A172 (cell line): ENCODE measurements at places on chromosomes 7 and 10. TPM values are rescaled to one million over a fixed set of nuclear protein-coding genes. Genes with fewer than 3 reads are reported as not detected.
A peak's percentile ranks its signal among the peaks of the same experiment; 100 is the strongest.

DNA sequence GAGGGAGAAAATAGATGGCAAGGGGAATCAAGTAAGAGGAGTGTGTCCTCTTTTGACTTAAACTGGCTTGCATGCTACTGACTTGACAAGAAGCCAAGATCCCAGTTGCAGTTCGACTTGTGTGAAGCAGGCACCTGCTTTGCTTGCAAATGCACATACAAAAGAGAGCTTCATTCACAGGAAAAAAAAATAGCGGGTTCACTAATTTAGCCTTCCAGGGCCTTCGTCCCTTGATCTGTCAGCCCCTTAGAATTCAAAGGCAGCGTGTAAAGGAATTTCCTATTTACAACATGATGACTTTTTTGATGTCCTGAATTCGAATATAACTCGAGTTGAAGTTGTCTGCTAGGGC, 192.1 kb downstream of the CELF2 start:
- DNase-seq, result no peak

DNA sequence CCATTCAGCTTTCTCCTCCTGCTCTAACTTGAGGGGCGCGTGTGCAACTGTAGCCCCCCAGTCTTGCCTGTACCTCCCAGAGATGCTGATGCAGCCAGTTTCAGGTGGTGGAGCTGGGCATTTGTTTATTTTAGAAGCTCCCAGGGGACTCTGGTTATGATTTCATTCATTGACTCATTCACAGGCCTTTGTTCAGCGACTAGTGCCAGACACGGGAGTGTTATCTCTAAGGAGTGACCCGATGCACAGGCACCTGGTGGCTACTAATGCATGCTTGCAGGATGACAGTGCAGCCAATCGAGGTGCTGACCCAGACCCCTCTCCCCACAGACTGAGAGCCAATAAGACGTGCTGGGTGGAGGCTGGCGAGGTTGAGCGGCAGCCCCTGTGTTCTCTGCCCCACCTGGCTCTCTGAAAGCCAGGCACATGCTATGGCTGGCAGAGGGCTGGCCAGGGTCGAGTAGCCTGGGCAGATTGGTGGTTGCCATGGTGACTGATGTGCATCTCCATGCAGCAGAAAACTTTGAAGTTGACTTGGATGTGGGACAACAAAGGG, 19.7 kb upstream of the SLC18A2 start:
- DNase-seq, result peak; percentile 96

The CCDC136 gene
- total RNA-seq, result 5.3 and 7.0 TPM in 2 replicates

The LRRN3 gene
- total RNA-seq, result not detected in 2 replicates

- DNase-seq, result no peak
These were observed 136.2 kb downstream of the DIP2C start for GRCh38 chr10:553233-553632.

GRCh38 chr10:29634764-29635625, at the start of gene SVIL:
Gene SVIL, minus strand, starts transcription at chr10:29634971. Its CDS starts 79,913 bp downstream, at chr10:29555058.
- DNase-seq, result no peak

The GTPBP10 gene
- 15.9 and 17.1 TPM in 2 replicates for total RNA-seq

GRCh38 chr10:5018134-5018533, 14.5 kb upstream of the AKR1C2 start:
- DNase-seq, result no peak

DNA sequence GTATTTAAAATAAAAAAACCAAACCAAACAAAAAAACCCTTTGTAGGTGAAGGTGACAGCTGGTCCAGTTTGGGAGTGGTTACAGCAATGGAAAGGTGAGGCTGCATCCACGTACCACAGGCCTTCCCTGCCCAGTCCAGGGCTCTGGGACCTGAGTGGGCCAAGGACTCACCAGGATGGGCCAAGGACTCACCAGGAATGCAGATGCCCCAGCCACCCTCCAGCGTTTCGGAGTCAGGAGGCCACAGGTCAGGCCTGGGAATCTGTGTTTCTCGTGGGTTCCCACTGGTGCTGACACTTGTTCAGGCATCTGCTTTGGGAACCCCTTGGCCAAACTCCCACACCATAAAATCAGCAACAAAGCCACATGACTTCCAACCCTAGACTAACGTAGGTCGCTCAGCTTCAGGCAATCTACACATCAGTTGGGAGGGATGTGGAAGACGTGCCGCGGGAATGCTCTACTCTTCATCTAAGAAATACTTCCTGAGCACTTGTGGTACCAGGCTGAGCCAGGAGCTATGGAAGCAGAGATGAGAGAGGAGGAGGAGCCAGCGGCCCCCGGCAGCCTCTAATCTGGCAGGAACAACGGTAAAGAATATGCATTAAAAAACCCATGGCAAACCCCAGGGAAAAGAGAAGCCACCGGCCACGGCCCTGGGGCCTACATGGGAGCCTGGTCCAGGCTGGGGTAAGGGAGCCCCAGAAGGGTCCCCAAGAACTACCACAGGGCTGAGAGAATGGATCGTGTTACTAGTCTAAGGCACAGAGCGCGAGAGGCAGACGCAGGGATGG, 473.4 kb downstream of the PTPRN2 start:
- DNase-seq, result no peak

The WEE2 gene
- 0.05 TPM in 1 of 2 replicates, not detected in the other for total RNA-seq

GRCh38 chr7:159211540-159212182, 67.0 kb upstream of the VIPR2 start:
- peak; percentile 23 for DNase-seq

DNA sequence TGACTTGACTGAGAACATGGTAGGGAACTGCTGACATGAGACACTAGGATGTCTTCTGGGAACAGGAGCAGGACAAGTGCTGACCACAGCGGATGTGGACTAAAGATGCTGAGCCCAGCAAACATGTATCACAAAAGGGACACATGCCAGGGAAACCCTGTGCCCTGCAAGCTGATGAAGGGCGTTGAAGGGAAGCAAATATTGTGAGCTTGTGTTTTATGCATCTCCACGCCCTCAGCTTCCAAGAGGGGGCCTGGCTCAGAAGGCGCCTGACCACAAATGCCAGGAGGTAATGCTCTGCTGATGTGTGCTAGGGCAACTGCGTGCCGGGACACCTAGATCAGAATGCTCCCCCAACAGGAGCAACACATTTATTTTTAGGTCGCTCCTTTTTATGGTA, 207.3 kb downstream of the CXCL12 start:
- no peak for DNase-seq

DNA sequence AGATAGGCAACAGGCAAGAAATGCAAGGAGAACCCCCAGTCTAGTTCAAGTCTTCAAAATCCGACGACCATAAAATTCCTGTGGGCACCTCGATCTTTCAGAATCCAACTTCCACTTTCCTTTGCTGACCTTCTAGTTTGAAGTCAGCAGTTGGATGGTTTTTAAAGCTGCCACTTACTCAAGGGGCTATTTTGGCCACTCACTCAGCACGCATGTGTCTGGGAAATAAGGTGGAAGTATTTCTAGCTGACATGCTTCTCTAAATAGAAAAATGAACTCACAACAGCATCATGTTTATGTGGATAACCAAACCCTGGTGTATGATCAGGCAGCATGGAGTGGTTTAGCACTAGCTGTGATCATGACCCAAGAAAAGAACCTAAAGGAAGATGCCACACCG, at the start of gene NRAP:
Gene NRAP (minus strand): TSS at position 134 of the 400 bp plus-strand sequence. CDS start 159 bp downstream, outside the sequence.
- DNase-seq, result no peak

DNA sequence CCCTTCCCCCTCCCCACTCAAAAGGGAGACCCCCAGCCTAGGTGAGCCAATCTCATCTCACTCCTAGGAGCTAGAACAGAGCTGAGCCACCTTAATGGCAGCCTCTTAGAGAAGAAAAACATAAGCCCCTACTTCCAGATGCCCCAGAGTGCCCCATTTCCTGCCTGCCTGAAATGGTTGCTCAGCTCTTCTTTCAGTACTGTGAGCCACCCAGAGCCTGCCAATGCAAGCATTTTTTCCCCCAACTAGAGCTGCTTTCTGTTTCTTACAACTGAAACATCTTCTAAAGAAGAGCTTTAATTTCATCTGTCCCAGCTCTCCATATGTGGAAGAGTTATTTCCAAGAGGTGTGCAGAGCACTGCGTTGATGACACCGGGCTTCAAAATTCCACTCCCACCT, 136.7 kb downstream of the PLPP4 start:
- DNase-seq, result no peak

The TYW1B gene
- total RNA-seq, result 1.2 and 1.3 TPM in 2 replicates

The PDE1C gene
- total RNA-seq, result 133 and 140 TPM in 2 replicates

The ACBD7 gene
- total RNA-seq, result 3.7 and 9.3 TPM in 2 replicates

- peak; percentile 60 for DNase-seq
These were observed 63.4 kb upstream of the DNAJB6 start for GRCh38 chr7:157273208-157274093.

DNA sequence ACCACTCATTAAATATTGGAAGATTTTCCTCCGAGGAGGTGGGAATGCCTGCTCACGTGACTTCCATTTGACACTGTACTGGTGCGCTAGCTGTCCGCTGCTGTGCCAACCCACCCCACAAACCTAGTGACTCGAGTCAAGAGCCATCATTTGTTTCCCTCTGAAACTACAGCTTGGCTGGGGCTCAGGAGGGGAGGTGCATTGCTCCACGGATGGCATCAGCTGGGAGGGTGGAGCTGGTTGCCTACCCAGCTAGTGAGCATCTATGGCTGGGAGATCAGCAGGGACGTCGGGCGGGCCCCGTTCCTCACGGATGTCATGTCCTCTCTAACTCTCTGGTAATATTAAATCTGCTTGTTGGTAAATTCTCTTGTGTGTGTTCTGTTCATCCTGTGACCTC, 9.5 kb upstream of the FOXL3 start:
- DNase-seq, result no peak

GRCh38 chr7:2104107-2104710, 128.5 kb downstream of the MAD1L1 start:
- DNase-seq, result no peak

DNA sequence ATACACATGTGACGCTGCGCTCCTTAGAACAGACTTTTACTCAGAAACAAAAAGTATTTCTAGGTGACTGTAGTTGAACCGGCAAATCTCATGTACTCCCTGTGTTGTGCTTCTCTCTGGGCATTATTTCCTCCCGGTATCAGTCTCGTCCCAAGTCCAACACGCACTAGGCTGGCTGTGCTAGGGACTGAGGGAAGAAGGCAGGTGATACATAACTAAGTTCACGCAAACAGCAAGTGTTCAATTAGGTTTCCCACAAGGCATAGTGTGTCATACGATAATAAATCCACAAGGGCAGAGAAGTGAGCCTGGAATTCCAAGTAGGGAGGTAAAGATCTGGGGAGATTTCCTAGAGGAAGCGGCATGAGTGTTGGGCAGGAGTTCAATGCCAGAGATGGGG, 20.4 kb downstream of the FAM53B start:
- no peak for DNase-seq

- no peak for DNase-seq
These were observed 20.9 kb downstream of the UROS start for GRCh38 chr10:125802131-125802530.

The SAMD9L gene
- total RNA-seq, result 28.4 and 37.7 TPM in 2 replicates

DNA sequence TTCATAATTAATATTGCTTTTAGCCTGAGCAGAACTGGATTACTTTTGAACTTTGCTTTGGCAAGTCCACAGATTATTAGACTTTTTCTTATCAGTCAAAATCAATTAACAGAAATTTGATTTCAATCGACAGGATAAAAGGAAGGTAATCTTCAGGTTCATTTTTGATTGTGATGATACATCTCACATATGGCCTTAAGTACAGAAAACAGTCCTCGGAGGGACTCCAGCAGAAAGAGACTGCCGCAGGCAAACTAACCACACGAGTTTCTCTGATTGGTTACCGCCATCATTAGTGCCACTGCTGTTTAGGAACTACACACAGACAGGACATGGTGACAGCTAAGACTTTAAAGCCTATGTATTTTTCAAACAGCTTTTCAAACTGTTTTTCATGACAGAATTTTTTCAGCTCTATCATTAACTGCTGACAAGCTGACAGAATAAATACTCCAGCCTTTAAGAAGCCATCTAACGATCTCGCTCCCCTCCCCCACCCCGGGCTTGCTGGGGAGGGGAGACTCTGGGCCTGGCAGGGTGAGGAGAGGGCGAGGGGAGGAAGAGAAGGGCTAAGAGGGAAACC, 668.2 kb downstream of the KCNMA1 start:
- no peak for DNase-seq

- DNase-seq, result no peak
These were observed 103.6 kb downstream of the ARHGAP22 start for GRCh38 chr10:48501226-48501625.

GRCh38 chr10:287814-288213, 152.6 kb downstream of the ZMYND11 start:
- DNase-seq, result peak; percentile 5

DNA sequence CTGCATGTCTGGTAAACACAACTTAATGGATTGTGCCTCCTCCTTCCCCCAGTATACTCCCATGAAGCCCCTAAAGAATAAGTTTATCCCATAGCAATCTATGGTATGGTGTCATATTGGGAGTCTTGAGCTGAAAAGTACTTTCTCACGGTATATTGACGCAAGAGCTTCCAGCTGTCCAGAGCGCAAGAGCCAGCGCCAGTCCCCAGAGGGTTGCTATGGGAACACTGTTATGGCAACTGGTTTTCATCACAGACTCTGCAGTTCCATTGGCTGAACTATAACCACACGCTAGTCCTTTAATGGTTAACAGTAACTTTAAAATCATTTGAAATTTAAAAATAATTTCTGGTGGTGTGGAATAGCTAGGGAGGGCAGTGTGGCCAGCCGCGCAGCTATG, 46.9 kb downstream of the PRPF18 start:
- DNase-seq, result no peak

GRCh38 chr10:100810835-100811116, 65.4 kb downstream of the PAX2 start:
- DNase-seq, result no peak

- DNase-seq, result no peak
These were observed 19.5 kb downstream of the COL28A1 start for GRCh38 chr7:7516156-7516555.

DNA sequence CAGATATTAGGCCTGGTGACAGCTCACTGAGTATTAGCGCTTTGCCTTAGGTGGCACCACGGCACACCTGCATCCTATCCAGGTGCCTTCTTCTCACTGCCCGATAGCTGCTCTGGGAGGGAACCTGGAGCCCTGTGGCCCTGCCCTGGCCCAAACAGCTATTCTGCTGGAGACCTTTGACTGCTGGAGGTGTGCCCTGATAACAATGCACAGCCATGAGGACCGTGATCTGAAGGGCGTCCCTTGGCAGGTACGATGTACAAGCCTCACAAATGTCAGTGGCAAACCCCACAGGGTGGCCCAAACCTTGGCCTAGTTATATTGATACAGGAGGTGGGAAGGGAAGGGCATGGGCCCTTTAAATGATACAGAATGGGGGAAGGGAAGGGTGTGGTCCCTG, 259.5 kb downstream of the GRID1 start:
- DNase-seq, result no peak

DNA sequence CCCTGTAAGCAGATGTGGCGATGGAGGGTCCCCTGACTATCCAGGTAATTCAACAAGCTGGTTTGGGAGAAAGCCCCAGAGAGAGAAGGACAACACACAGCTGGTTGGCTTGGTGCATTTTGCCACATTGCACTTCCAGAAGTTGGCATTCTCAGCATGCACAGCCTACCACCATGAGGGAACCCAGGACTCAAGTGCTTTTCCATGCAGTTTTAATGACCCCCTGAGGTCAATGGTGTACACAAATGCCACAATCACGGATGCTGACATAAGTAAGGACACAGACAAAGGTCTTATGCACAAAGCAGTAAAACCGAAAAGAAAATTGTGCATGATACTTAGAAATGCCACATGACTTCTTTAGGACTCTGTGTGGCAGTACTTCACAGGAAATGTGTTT, 645.1 kb downstream of the KCNMA1 start:
- DNase-seq, result no peak

GRCh38 chr10:132901351-132901750, 41.0 kb downstream of the CFAP46 start:
- no peak for DNase-seq

GRCh38 chr10:11177381-11177780, 159.7 kb downstream of the CELF2 start:
- no peak for DNase-seq
